ENCODE measurements at places on chromosomes 12 and 14.
A peak's percentile ranks its signal among the peaks of the same experiment; 100 is the strongest.

DNA sequence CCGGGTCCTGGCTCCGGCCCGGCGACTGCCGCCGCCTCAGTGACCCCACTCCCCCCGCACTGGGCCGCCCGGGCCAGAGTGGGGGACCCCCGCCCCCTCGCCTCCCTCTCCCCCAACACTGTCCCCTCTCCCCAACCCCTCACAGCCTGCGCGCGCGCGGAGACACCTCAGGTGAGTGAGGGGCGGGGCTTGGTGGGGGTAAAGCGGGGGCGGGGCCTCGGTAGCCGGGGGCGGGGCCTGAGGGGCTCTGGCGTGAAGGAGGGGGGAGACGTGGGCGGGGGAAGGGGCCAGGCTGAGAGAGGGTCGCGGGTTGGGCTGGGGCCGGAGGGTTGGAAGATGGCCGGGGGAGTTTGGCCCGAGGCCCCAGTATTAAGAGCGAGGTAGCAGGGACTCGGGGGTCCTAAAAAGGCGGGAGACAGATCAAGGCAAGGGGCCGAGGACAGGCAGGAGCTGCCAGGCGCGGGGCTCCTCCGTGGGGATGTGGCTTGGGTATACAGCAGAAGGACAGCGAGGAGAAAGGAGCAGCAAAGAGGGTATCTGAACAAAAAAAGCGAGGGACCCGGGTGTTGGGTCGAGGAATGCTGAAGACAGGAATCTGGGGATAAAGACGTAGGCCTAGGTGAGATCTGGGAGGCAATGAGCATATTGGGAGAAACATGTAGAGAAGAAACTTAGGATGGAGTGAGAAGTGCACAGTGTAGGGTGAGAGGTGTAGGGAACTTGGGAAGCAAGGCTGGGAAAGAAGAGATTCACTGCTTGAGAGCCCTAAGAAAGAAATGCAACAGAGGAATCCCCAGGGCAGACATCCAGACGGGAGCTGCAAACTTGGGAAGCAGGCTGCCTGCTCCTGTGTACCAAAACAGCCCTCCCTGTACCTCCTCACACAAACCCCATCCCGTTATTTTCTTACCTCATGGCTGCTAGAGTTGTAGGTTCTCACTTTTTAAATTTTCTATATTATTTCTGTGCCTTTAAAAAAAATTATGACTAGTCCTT, 10.8 kb downstream of the SUOX start:
- peak; percentile 79 for DNase-seq

GRCh38 chr14:24612196-24612595, 2.7 kb upstream of the GZMH start:
- DNase-seq = no peak

GRCh38 chr12:116382686-116383530, 105.4 kb upstream of the MED13L start:
- no peak for DNase-seq

DNA sequence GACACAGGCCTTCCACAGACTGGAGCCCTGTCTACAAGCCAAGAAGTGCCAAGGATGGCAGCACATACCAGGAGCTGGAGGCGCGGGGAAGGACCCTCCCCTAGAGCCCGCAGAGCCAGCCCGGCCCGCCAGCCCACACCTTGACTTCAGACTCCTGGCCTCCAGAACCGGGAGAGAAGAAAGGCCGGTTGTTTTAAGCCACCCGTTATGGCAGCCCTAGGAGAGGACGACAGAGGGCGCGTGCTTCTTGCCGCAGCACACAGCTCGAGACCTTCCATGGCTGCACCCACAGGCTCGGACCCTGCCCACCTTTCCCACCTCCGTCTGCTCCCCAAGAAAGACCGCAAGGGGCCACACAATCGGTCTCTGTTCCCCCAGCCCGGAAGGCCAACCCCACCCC, 53.7 kb downstream of the RNF34 start:
- no peak for DNase-seq

DNA sequence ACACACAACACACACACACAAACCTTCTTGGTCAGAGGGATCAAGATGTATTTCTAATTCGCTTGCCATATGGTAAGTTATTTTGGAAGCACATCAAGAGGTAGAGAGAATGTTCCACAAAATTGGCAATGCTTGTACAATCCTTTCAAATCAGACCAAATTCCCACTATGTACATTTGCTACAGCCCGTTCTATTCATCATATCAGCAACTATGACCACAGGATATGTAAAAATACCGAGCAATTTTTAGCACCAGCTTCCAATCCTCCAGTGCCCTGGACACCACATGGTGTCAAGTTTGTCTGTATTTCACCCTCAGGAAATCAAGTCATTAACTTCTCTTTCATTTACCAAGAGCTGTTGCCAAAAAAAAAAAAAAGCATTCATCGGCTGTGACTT, 21.2 kb downstream of the TBX5 start:
- DNase-seq = no peak

DNA sequence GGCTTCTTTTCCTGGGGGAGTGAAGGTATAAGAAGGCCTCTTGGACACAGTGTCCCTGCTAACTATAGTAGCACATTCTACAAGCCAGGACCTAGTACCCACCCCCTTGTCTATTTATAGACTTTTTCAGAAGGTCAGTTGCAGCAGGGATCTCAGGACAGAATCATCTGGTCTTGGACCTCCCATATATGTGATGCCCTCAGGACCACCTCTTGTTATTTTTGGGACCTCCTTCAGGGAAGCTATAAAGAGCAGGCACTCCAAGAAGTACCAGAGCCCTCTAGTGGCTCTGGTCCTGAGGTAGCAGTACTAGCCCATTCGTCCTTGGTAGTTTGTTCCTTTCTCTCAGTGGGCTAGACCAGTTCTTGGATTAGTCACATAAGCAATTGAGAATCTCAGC, 4.3 kb downstream of the COQ10A start:
- no peak for DNase-seq

- DNase-seq = no peak
Measured at GRCh38 chr12:67354322-67354721, 85.2 kb downstream of the CAND1 start.

DNA sequence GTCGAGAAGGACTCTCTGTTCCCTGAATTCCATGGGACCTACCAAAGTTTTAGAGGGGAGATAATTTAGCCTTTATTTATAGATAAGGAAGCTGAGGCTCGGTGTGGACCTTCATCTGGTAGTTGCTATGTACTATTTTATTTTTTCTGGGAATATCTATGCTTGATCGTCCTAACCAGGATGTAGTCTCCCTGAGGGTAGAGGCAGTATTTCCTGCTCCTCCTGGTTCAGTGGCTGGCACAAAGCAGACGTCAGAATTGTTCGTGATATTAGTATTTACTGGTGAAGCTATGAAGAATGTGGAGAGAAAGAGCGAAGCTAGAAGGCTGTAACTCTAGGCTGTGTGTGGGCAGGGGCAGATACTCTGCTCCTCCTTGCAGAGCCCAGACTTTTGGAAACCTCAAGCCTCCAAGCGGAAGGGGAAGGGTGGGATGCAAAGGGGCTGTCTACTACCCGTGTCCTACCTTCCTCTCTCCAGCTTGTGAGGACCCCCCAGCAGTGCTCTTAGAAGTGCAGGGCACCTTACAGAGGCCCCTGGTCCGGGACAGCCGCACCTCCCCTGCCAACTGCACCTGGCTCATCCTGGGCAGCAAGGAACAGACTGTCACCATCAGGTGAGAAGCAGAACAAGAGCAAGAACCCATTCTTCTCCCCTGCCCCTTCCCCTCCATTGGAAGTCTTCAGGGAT, 1.4 kb downstream of the LRP10 start:
- DNase-seq = no peak

- DNase-seq = no peak
Measured at GRCh38 chr12:45290216-45290605, 74.3 kb downstream of the ANO6 start.

GRCh38 chr12:54413284-54414190, 5.5 kb downstream of the ITGA5 start:
- DNase-seq = peak; percentile 71

Measured in T-helper 9 cell (primary cell).